ENCODE measurements at places on chromosomes 7 and 10.

GRCh38 chr7:1977059-1977875 lies 255.5 kb downstream of the MAD1L1 start:
- DNase-seq, result no peak

DNA sequence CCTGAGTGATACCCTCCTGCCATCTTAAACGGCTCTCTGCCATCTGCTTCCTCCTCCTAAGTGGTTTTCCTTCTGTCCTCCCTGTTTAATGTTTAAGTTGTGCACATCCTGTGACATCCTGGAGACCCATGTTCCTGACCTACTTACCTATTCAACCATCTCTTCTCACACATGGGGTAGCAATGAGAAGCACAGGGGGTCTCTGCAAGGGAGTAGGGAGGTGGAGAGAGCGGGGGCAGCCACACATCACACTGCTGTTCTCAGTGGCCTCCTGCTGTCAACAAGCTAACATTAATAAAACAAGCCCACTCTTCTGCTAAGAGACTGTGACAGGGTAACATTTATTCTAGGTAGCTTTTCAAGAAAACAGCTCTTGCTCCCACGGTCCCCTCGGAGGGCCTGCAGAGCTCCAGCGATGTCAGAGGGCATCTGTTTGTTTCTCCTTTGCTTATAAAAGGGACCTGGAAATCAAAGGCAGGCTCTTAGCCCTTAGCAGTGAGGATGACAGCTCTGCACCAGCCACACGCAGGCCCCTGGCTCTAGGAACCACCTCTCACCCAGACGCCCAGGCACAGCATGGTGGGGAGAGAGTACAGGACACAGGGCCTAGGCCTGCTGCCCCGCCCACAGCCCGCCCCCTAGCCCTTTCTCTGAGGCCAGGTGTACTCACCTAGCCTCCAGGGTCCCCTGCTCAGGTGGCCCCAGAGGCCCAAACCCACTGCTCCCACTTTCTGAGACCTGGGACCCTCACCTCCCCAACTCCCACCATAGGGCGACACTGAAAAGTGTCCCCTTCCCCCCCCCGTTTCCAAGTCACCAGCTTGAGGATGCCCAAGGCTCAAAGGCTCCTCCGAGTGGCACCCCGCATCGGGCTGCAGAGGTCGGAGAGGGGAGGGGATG lies 943 bp upstream of the SLC18A2 start:
- no peak for DNase-seq

DNA sequence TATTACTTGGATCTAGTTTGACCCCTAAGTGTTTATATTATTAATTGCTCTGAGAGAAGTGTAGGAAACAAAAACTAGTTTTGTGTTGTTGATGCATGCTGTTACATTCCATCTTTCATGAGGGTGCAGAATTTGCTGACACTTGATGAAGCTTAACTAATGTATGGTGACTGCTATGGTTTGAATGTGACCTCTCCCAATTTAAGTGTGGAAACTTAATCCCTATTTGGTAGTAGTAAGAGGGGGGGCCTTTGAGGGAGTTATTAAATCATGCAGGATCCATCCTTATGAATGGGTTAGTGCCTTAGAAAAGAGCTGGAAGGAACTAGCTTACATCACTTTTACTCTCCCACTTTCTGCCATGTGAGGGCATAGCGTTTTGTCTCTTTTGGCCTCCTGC lies 142.5 kb downstream of the PCLO start:
- DNase-seq, result no peak

DNA sequence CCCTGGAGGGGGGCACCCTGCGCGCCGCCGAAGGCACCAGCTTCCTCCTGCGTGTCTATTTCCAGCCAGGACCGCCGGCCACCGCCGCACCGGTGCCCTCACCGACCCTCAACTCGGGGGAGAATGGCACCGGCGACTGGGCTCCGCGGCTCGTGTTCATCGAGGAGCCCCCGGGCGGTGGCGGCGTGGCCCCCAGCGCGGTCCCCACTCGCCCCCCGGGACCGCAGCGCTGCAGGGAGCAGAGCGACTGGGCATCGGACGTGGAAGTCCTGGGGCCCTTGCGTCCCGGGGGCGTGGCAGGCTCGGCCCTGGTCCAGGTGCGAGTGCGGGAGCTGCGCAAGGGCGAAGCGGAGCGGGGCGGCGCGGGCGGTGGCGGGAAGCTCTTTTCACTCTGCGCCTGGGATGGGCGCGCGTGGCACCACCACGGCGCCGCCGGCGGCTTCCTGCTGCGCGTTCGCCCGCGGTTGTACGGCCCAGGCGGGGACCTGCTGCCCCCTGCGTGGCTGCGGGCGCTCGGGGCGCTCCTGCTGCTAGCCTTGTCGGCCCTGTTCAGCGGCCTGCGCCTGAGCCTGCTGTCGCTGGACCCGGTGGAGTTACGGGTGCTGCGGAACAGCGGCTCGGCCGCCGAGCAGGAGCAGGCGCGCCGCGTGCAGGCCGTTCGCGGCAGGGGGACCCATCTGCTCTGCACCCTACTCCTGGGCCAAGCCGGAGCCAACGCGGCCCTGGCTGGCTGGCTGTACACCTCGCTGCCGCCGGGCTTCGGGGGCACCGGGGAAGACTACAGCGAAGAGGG lies 594 bp downstream of the CNNM1 start:
- DNase-seq, result no peak

DNA sequence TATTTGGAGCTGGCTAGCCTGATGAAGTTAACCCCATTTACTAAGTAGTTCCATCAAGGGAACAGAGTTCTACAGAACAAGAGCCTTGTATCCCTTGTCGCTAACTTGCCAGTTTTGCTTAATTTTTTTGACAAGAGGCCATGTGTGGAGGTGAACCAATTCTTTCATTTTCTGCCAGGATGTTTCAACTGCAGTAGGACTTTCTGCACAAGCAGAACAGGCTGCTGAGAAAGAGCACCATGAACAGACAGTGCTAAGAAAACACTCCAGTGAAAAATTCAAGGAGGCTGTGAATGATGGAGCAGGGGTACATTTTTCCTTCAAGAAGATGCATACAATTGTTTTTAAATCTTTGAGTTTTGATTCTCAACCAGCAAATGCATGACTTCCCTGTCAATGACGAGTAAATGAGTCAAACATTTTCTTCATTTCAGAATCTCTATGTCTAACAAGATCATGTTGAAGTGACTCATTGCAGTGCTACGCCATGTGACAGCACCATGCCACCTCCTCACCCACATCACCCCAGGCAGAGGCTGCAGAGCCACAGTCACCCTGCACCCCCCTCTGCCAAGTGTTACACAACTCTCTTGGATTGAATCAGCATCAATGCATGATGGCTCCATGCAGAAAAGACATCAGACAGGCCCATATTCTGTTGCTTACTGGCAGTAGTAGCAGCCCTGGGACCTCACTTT lies 193.1 kb downstream of the COBL start:
- peak; percentile 96 for DNase-seq

DNA sequence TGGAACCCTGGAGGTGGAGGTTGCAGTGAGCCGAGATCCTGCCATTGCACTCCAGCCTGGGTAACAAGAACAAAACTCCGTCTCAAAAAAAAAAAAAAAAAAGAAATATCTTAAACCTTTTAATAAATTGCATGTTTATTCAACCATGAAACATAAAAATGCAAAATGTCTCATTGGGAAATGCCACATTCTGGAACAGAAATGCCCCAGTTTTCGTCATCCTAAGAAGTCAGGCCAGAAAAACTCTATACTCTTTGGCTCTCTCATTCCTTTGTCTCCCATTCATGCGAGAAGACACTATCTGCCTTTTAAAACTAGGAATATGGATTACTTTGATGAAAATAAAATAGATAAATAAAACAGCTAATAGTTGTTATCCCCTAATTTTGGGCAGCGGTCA lies 21.5 kb upstream of the ABLIM1 start:
- no peak for DNase-seq

- no peak for DNase-seq
These were observed 544.2 kb upstream of the ANKRD30A start for GRCh38 chr10:36581237-36581636.

DNA sequence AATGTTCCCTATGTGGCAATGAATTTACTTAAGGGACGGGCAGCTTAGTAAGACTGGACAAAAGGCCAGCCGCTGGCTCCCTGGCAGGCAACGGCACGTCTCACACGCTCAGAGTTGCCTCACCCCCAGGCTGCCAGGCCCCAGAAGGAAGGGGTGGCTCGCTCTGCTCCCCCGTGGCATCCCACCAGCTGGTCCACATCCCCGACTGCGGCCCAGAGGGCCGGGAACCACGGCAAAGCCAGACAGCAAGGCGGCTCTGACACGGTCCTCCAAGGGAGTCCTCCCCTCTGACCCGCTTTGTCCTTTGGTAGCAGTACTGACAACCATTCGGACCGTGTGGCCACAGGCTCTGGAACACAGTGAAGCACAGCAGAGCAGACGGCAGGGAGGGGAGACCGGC lies 34.1 kb downstream of the NUDT1 start:
- DNase-seq, result no peak

Measured in HT1080 (cell line).